Activated CD4-positive, alpha-beta T cell treated with anti-CD3 and anti-CD28 coated beads for 36 hours (primary cell): ENCODE measurements at places on chromosomes 6 and 20.

GRCh38 chr20:16030253-16030652, 543.0 kb downstream of the KIF16B start:
- no peak for DNase-seq

DNA sequence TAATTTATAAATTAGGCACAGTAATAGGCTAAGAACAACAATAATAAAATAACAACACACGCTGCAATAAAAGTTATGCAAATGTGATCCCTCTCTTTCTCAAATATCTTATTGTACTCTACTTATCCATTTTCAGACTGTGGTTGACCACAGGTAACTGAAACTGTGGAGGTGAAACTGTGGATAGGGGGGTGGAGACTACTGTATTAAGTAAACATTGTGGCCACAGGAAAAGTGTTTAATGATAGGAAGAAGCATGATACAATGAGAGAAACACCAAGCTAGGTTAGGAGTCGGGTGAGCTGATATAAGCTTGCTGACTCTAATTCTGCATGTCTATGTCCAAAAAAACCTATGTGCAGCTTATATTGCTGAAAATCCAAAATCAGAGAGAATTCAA, 23.0 kb downstream of the NHLRC1 start:
- DNase-seq, result no peak

DNA sequence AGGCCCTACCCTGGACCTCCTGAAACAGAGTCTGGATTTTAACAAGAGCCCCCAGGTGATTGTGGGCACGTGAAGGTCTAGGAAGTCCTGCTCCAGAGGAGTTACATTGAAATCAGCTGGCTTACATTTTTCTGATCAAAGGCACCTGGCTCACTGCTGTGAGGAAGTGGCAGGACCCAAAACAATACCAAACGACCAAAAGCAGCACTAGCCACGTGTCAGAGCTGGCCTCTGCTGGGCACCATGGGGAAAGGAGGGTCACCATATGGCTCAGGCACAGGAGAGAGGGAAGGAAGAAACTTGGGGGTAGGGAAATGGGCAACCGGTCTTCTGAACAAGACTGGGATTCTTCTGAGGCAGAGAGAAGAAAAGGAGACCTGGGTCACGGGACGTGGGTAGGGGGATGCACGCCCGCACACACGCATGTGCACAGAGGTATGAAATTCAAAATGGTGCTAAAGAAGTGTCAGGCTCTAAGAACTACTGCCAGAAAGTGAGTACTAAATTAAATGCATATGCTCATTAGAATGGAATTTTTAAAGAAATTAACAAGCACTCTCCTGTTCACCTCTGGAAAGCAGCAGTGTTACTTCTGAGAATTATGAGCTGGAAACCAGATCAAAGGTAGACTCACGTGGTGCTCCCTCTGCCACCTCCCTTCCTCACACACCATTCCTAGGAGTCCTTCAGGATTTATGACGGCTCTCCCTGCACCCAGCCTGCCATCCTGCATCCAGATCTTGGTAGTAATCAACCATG, 113.6 kb downstream of the TRERF1 start:
- DNase-seq, result no peak

DNA sequence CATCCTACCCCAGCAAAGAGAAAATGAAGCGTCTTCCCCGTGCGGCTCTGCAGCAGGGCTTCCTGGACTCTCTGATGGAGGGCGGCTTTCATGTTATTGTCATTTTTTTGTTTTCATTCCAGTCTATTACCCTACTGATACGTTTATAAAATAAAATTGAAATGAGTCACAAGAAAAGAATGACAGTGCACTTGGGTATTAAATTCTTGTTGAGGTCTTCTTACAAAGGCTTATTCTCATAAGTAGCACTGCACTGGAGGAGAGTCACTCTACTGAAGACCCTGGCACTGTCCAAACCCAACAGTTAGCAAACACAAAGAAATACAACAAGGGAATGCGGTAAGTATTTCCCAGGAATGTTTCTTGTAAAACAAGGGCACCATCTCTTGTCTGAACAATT, 379.3 kb downstream of the MAFB start:
- DNase-seq, result no peak

- DNase-seq, result peak; percentile 87
These were observed 2.1 kb downstream of the VEGFA start for GRCh38 chr6:43771858-43772680.

DNA sequence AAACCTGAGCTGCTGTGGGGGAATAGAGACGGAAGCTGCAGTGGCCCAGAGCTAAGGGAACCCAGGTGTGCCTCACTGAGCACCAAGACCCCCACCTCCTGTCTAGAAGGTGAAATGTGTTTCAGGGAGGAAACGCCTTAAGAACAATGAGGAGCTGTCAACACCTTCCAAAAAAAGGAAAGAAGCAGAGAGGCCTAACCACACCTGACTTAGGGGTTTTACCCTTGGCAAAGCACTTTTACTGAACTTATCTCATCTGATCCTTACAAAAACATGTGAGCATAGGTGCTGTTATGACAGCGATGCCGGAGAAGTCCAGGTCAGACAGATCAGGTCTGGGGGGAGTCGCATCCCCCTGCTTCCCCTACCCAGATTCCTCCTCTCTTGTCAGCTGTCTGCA, 16.1 kb upstream of the CDKN1A start:
- DNase-seq, result no peak

- no peak for DNase-seq
These were observed 21.8 kb upstream of the LRRN4 start for GRCh38 chr20:6075428-6076219.

- no peak for DNase-seq
These were observed 310.0 kb upstream of the SPTLC3 start for GRCh38 chr20:12698817-12699216.

GRCh38 chr20:29740601-29740950, 1516.9 kb upstream of the DEFB115 start:
- DNase-seq, result no peak

- peak; percentile 64 for DNase-seq
These were observed 3.6 kb upstream of the HINT3 start for GRCh38 chr6:125952764-125953501.

DNA sequence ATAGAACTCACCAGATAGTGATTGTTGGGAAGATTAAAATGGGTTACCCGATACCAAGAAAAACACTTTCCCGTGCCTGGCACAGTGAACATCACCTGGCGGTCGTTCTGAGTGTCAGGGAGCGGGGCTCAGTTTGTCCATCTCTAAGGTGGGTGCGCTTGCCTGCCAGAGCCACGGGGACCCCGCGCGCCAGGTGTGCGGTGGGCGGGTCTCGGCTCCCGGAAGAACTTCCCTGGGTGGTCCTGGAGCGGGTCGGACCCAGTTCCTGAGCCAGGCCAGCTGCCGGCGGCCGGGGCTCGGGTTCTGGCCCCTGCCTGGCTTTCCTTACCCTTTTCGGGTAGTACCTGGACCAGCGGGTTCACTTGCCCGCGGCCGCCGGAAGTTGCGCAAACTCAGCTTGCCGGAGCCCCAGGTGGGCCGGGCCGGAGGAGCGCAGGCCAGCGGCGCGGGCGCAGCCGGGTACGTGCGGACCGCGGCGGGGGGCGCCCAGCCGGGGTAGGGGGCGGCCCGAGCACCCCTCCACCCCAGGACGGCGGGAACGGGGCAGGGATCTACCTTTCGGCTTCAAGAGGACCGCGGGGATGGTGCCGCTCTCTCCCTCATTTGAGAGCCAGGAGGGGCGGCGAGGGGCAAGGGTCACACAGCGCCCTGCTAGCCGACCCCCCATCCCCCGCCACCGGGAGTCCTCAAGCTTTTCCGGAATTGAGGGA, 7.5 kb downstream of the FAM110A start:
- DNase-seq, result peak; percentile 65

GRCh38 chr6:30263734-30264133, 50.5 kb upstream of the TRIM26 start:
- DNase-seq, result no peak

DNA sequence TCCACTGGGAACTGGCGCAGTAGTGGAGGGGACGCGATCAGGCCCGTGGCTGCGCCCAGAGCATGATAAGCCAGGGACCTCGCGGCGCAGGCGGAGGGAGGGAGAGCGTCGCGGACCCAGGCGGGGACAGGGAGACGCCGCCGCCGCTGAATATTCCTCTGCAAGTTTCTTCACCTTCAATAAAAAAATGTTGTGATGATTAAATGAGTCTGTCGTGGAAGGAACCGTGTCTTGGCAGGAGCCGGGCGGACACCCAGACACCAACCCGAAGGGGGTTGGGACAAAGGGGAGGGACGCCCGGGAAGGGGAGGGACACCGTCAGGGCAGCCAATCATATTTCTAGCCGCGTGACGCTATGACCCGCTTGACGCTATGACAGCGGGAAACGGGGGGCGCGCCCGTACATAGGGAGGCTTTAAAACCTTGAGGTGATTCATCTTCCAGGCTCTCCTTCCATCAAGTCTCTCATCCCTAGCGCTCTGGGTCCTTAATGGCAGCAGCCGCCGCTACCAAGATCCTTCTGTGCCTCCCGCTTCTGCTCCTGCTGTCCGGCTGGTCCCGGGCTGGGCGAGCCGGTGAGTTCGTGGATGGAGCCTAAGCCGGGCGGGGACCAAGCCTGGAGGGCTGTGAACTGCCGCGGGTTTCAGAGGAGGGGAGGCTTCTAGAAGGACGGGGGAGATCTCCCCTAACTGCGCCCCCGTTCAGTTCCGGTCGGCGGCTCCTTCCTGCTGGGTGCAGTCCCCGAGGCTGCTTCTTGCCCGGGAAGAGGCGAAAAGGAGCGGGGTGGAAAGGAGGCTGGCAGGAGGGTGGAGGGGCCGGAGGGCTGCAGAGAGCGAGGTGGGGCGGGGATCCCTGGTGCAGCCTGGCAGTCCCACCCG, at the start of gene ULBP2:
TSS of gene ULBP2 (plus strand) at position 432 of the 878 bp plus-strand sequence. CDS start at position 491, 59 bp downstream.
- DNase-seq, result peak; percentile 91

- no peak for DNase-seq
These were observed 4.8 kb downstream of the ZBP1 start for GRCh38 chr20:57615445-57615811.

GRCh38 chr6:146919017-146919416, 285.2 kb upstream of the STXBP5 start:
- DNase-seq, result no peak

DNA sequence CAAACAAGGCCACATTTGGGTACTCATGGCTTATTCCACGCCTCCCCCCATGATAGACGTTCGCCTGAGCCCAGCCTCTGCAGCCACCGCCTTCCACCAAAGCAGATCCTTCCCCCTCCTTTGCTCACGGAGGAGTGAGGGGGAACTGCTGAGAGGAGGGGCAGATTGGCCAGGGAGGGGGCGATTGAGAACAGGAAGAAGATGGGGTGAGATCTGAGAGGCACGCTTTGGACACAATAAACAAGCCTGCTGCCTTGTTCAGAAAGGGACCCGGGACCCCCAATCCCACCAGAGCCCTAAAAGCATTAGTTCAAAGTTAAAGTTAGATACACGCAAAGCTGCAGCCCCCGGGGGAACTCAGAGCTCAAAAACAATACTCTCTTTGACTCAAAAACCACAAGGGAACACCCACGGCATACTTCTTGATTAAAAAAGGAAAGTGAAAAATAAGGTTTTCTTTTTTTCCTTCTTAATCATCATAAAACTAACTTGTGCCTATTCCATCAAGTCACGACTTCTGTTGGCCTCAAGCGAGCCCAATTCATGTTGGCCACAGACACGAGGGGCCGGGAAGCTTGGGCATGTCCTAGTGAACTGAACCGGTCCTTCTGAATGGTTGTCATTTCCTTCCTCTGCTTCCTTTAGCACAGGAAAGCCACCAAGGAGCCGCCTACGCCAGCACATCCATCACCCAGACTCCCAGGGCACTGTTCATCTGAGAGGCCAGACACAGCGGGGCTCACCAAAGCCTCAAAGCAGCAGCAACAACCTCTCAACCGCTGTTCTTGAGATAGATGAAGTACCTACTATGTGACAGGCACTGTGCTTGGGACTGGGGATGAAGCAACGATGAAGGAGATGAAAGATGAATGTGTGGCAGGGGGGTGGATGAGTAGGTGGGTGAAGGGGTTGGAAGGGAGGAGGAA, 44.7 kb downstream of the NFATC2 start:
- peak; percentile 78 for DNase-seq

GRCh38 chr20:48624315-48625020, 203.3 kb downstream of the PREX1 start:
- no peak for DNase-seq

DNA sequence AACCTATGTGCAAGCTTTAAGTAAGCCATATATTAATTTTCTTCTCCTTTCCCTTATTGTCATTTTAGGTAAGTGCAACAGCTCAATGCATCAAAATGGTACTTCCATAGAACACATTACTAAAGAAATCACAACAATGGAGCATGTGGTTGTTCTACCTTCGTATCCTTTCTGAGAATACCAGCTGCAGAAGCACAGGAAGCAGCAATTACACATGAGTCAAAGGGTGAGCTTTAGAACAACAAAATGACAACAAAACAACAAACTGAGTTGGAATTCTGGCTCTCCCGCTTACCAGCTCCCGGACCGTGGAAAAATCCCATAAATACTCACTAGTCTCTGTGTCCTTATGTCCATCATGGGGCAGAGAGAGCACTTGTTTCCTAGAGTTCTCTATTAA, 108.9 kb downstream of the BCAS1 start:
- DNase-seq, result no peak

DNA sequence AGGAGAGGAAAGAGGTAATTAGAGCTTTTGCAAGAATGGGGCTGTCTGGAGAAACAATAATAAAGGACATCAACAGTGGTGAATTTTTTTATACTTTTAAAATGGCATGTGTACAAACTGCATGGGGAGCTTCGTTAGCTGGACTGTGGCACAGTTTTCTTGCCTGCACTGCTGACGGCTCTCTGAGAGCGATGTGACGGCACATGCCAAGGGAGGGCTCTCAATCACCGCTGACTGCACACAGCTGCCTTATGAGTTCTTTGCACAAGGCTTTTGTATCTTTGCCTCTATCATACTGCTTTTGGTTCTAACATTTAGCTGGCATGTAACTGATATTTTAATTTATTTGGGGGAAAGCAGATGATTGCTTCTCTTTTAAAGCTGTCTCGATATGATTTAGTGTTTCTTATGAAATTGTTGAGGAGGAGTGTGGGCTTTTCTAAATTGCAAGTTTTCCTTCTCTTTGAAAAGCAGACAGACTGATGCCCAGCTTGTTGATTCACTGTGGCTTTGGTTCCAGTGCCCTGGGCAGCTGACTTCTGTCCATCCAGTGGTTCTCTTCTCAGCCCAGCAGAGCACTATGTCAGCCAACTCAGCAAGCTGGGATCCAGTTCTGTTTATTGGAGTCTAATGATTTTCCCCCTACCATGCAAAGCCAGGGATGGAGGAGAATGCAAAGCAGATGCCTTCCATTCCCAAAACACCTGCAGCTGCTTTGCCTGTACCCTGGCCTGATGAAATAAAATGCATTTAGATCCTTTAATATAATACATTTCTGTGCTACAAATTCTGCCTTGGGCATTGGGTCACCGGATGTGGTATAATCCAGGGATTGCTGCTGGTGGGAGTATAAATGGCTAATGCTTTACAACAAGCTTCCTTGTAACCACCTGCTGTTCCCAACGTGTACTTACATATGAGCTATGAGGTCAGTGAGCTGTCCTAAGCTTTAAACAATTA, 323.9 kb downstream of the ZFAND3 start:
- no peak for DNase-seq

GRCh38 chr6:43127877-43128276, 43.2 kb upstream of the SRF start:
- no peak for DNase-seq
